Natural killer cell (primary cell): ENCODE measurements at places on chromosomes 3 and 15.

DNA sequence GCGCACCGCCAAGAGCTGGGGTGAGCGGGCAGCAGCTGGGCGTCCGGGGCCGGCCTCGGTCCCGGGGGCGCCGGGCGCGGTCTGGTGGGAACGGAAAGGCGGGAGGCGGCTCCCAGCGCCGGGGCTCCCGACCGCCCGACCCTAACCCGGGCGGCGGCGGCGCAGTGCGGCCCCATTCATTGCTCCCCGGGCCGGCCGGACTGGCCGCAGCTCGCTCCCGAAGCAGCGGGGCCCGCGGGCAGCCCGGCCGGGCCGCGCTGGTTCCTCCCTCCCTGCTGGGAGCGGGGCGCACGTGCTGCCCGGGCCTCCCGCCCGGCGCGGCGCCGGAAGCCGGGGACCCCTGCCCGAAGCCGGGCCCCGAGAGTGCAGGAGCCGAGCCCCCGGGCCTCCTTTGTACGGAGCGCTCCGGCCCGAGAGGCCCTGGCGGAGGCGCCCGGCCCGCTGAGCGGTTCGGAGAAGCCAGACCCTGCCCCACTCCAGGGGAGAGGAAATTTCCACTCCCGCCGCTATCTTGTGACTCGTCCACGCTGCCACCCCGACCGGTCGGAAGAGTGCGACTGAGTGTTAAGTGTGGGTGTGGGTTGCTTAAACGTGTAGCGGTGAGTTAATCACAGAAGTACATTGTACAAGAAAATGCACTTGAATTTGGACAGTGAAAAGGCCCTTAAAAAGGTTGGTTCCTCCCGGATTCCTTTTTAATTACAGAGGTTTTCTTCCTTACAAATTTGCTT, 613 bp downstream of the ATP1B3 start:
- DNase-seq = peak; percentile 70

- no peak for DNase-seq
Measured at GRCh38 chr3:45417930-45418847, 29.8 kb downstream of the LARS2 start.

GRCh38 chr3:44803298-44803697, 41.7 kb downstream of the KIF15 start:
- DNase-seq = no peak

DNA sequence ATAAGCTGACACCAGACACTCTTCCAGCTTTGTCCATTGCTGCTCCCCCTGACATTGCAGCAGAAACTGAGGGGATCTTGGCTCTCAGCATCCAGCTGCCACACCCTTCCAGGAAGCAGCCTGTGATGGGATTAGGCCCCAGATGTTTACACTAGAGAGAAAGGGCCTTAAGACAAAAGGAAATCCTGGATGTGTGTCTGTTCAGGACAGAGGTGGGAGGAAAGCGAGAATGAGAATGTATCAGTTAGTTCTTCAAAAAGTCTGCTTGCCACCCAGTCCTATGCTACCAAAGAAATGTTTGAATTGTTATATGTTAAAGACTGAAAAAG, 58.8 kb downstream of the HES1 start:
- no peak for DNase-seq

DNA sequence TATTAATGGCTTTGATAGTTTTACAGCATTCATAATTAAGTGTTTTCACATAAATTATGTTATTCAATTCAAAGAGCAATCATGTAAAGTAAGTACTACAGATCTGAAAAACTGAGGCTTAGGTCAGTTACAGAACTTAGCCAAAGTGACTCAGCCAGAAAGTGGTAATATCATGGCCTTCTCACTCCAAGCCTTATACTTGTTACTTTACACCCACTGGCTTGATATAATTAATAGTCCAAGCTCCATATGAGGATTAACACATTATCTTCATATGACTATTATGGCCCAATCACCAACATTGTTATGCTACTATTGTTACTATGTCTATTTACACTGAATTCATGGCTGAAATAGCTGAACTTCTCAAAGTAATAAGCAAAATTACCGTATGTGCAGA, 50.7 kb downstream of the TIGIT start:
- DNase-seq = no peak
